Dermis microvascular lymphatic vessel endothelial cell (primary cell): ENCODE measurements at places on chromosomes 16 and 17. TPM values are rescaled to one million over a fixed set of nuclear protein-coding genes. Genes with fewer than 3 reads are reported as not detected.

The NPW gene
- 0.25 and 1.3 TPM in 2 replicates for total RNA-seq

The ZPBP2 gene
- total RNA-seq = not detected in 2 replicates

The CACNG4 gene
- not detected in 2 replicates for total RNA-seq

The PHF23 gene
- total RNA-seq = 29.7 and 45.6 TPM in 2 replicates

The TMEM100 gene
- total RNA-seq = 3.1 and 5.6 TPM in 2 replicates
